Heart right ventricle (tissue), 16 donors: ENCODE measurements at places on chromosomes 7 and 10.

- H3K27ac ChIP-seq: no peak overlapping the region
- no peaks in the 10 kb centered on the region for H3K27me3 ChIP-seq
- H3K36me3 ChIP-seq: no peaks in the 10 kb centered on the region
These were observed 136.5 kb upstream of the ETV1 start for GRCh38 chr7:14125998-14126397.

DNA sequence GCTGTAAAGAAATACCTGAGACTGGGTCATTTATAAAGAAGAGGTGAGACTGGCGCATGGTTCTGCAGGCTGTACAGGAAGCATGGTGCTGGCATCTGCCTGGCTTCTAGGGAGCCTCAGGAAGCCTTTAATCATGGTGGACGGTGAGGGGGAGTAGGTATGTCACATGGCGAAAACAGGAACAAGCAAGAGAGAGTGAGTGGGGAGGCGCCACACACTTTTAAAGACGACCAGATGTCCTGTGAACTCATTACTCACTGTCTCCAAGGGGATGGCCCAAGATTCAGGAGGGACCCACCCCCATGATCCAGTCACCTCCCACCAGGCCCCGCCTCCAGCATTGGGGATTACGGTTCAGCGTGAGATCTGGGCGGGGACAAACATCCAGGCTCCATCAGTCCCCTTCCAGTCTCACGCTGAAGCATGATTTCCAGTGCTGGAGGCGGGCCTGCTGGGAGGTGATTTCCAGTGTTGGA is 3.2 kb downstream of the ZNF316 start:
- no peak overlapping the region for H3K4me3 ChIP-seq
- H3K4me1 ChIP-seq: peaks cover 33% of the 10 kb centered on the region
- H3K27ac ChIP-seq: no peak overlapping the region
- H3K36me3 ChIP-seq: peaks cover 4% of the 10 kb centered on the region
- no peak for DNase-seq

DNA sequence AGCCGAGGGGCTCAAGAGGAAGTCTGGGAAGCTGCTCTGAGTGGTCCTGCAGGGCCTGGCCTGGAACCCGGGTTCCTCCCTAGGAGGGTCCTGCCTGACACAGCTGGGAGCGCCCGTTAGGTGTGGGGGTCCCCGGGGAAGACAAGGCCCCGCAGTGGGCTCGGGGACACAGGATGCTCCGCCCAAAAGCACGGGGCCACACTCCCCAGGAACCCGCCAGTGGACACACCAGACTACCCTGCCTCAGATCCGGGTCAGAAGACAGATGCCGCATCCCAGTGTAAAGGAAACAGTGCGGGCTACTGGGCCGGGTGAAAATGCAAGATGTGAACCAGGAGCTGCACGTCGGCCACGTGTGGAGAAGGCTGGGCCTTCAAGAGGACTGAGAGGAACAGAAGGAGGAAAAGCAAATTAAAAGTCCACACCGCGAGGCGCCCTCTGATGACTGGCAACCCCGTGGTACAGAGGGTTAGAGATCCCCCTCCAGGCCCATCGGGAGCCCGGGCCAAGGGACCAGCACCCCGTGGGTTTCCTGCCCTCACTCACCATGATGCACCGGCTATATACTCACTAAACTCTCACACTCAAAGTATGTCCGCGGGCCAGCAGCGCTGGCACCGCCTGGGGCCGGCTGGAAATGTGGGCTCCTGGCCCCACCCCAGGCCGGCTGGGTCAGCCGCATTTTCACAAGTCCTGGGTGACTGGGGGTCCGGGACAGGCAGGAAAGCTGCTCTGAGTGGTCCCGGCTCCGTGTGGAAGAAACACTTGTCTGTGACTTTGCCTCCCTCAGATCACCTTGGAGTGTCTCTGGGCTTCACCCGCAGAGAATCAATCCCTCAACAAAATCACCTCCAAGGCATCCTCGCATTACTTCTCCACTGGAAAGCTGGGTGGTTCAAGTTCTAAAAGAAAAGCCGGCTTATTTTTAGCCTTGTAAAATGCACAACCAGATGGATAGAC is 6.1 kb downstream of the STK32C start:
- no peaks in the 10 kb centered on the region for H3K36me3 ChIP-seq
- H3K27me3 ChIP-seq: no peaks in the 10 kb centered on the region
- peaks cover 2% of the 10 kb centered on the region for H3K4me1 ChIP-seq
- no peak overlapping the region for H3K27ac ChIP-seq
- no peak for DNase-seq

GRCh38 chr7:134919240-134919641 is 67.1 kb upstream of the AGBL3 start:
- no peaks in the 10 kb centered on the region for H3K27me3 ChIP-seq
- peak overlapping the region; percentile 38 for H3K27ac ChIP-seq
- no peak for DNase-seq
- H3K4me3 ChIP-seq: no peak overlapping the region
- H3K36me3 ChIP-seq: peaks cover 9% of the 10 kb centered on the region

DNA sequence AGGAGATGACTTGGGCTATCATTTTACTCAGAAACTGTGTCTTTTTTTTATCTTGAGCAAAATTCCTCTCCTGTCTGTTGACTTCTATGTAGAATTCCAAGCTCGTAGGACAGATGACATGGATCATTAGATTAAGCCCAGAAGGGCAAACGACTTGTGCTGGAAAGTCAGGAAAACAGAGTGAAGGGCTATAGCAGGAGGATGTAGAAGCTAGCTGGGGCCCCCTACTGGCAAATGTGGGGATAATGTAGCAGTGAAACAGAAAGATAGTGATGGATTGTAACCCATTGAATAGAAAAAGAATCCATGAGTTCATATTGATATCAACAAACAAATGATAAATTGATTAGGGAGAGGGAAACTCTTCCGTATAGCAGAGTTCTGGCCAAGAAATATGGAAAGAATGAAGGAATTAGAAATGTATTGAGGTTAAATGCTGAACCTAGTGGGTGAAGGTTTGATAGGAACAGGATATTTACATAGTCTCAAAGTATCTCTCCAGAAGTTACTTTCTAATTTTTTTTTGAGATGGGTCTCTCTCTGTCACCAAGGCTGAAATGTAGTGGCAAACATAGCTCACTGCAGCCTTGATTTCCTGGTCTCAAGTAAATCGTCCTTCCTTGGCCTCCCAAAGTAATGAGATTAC is 103.6 kb downstream of the LYZL1 start:
- no peaks in the 10 kb centered on the region for H3K27me3 ChIP-seq
- DNase-seq: peak; percentile 15
- no peak overlapping the region for H3K4me3 ChIP-seq
- H3K36me3 ChIP-seq: no peaks in the 10 kb centered on the region

DNA sequence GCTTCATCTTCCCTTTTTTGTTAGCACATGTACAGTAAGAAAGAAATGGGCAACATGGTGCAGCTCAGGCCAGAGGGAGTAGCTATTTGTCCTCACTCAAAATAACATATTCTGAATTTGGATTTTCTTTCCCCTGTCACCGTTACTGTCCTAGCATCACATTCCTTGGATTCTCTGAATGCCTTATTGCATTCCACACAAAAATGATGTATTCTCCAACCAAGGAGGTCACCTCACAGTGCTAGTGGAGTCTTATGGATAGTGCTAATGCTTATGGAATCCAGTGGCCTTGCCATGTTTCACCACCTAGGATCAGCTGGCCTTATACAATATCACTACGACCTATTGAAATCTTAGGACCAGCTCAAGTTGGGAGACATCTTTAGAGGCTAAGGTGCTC is 7.2 kb downstream of the PRSS58 start:
- H3K27ac ChIP-seq: no peak overlapping the region
- H3K4me1 ChIP-seq: no peaks in the 10 kb centered on the region
- no peak overlapping the region for H3K4me3 ChIP-seq
- H3K27me3 ChIP-seq: no peaks in the 10 kb centered on the region
- no peaks in the 10 kb centered on the region for H3K36me3 ChIP-seq
- no peak for DNase-seq

- H3K4me1 ChIP-seq: no peaks in the 10 kb centered on the region
- DNase-seq: no peak
- H3K27ac ChIP-seq: no peak overlapping the region
- no peak overlapping the region for H3K4me3 ChIP-seq
- no peaks in the 10 kb centered on the region for H3K27me3 ChIP-seq
These were observed 379.2 kb upstream of the GHITM start for GRCh38 chr10:83760142-83760541.

DNA sequence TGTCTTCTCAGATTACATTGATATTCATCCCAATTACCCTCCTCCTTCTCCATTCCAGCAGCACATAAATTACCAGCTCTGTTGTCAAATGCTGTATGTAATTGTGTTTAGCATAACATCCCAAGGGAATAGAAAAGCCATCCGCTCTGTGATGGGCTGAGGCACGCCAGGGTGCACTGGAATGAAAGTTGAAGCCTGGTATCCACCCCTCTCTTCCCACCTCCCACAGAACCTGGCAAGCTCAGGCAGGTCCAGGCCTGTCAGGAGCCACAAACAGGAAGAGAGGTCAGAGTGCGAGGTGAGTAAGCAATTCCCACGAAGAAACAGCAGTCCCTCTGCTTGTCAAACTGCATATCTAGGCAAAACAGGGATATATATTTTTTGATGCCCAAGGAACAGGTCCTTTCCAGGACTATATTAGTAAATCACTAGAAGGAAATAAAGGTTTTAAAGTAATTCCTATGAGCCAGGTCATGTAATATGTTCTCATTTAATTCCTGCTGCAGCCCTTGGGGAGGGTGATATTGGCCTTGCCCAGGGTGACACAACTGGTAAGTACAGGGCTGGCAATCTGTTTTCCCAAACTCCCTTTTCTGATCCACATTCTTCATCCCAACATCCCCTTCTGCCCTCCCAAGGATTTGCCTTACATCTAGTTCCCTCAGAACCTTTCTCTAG is 155.6 kb upstream of the GHITM start:
- DNase-seq: no peak
- no peaks in the 10 kb centered on the region for H3K4me1 ChIP-seq
- no peak overlapping the region for H3K27ac ChIP-seq
- no peaks in the 10 kb centered on the region for H3K27me3 ChIP-seq
- no peaks in the 10 kb centered on the region for H3K36me3 ChIP-seq

DNA sequence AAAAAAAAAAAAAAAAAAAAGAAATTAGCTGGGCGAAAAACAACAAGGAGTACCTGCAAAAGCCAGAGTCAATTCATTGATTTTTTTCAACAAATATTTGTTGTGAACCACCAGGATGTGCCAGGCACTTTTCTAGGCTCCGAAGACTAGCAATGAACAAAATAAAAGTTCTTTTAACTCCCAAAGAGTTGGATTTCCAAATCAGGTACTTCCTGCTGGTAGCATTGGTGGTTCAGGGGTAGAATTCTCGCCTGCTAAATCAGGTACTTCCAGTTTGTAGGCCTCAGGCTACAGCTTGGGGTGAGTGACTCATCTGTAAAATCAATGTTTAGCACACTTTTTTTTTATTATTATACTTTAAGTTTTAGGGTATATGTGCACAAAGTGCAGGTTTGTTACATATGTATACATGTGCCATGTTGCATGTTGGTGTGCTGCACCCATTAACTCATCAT is 10.9 kb downstream of the PPA1 start:
- H3K4me3 ChIP-seq: no peak overlapping the region
- peaks cover 15% of the 10 kb centered on the region for H3K36me3 ChIP-seq
- H3K27ac ChIP-seq: no peak overlapping the region
- DNase-seq: no peak

- no peaks in the 10 kb centered on the region for H3K36me3 ChIP-seq
- no peak for DNase-seq
- no peak overlapping the region for H3K27ac ChIP-seq
- peaks cover 25% of the 10 kb centered on the region for H3K27me3 ChIP-seq
- no peaks in the 10 kb centered on the region for H3K4me1 ChIP-seq
These were observed 1.6 kb downstream of the SKAP2 start for GRCh38 chr7:26862834-26863233.

GRCh38 chr10:18368273-18368672 is 228.0 kb downstream of the CACNB2 start:
- DNase-seq: no peak
- no peak overlapping the region for H3K4me3 ChIP-seq
- H3K27ac ChIP-seq: peak overlapping the region; percentile 10
- no peaks in the 10 kb centered on the region for H3K36me3 ChIP-seq
- no peaks in the 10 kb centered on the region for H3K27me3 ChIP-seq

GRCh38 chr7:42315631-42316030 is 78.6 kb upstream of the GLI3 start:
- H3K36me3 ChIP-seq: no peaks in the 10 kb centered on the region
- no peak for DNase-seq
- peaks cover 12% of the 10 kb centered on the region for H3K27me3 ChIP-seq
- peaks cover 6% of the 10 kb centered on the region for H3K4me1 ChIP-seq
- no peak overlapping the region for H3K27ac ChIP-seq

- no peak overlapping the region for H3K27ac ChIP-seq
- no peaks in the 10 kb centered on the region for H3K36me3 ChIP-seq
- H3K27me3 ChIP-seq: no peaks in the 10 kb centered on the region
These were observed 17.5 kb downstream of the ZNF33A start for GRCh38 chr10:38027986-38028385.

DNA sequence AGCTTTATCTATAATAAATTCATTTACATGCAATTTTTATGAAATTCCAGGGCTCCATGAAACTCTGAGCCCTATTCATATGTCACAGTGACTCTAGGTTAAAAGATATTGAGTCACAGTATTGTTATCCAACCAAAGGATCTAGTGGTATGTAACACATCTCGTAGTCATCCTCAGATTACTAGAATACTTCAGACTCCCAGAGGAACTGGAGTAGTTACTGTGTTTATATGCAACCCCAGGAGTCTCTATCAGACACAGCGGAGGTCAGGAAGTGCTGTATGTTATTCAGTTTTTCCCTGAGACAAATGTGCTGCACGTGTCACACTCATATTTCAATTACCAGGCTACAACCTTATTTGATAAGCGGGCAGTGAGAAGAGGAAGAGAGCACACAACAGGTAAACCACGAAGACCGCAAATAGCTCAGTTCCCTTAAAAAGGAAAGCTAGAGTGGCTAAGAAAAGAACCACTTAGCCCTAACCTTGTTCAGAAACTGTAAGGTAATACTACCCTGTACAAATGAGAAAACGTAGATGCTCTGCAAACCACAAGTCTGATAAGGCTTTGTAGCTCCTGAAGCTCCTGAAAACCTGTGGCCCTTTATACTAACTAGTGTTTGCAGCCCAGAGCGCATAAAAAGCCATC is 114.0 kb upstream of the CNTNAP2 start:
- H3K27me3 ChIP-seq: no peaks in the 10 kb centered on the region
- no peaks in the 10 kb centered on the region for H3K4me1 ChIP-seq
- H3K27ac ChIP-seq: no peak overlapping the region

DNA sequence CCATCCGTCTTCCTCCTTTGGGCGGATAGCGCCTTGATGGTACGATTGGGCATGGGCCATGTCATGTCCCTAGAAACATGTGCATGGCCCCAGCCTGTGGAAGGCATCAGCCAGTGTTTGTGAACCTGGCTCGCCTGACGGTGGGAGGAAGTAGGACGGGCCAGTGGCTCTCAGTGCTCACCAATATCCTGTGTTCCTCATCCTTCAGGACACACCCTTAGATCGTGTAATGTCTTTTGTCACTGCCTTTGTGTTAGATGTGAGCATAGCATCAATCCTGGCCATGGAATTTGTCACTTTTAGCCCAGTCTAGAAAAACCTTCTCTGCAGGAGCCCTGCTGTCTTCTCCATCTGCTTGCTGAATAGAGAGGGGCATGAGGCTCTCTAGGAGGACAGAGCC is 77.6 kb downstream of the PFKFB3 start:
- H3K27ac ChIP-seq: no peak overlapping the region
- H3K4me3 ChIP-seq: no peak overlapping the region
- H3K4me1 ChIP-seq: peaks cover 6% of the 10 kb centered on the region
